ENCODE measurements at places on chromosomes 6 and 20. TPM values are rescaled to one million over a fixed set of nuclear protein-coding genes. Genes with fewer than 3 reads are reported as not detected.

DNA sequence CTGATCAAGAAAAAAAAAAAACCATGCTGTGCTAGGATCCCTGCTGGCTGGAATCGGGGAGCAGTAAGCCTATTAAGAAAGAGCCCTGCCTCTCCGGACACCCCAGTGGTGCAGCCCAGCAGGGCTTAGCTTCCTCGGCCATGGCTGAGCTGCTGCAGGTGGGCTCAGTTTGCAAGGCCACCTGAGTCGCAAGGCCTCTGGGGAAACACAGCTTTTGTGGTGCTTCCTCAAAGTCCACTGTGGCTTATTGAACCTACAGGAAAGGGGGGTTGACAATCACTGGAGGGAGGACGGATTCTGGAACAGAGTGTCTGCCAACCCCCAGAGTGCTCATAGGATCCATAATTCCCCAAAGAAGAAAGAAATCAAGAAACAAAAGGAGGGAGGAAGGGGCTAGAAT lies 240.8 kb downstream of the SMOC2 start:
- peak; percentile 23 for DNase-seq

The GLP1R gene
- total RNA-seq: not detected

- DNase-seq: no peak
These were observed 11.8 kb downstream of the CCR6 start for GRCh38 chr6:167134448-167135328.

- no peak for DNase-seq
These were observed 45.1 kb downstream of the KHDC1L start for GRCh38 chr6:73180076-73180738.

DNA sequence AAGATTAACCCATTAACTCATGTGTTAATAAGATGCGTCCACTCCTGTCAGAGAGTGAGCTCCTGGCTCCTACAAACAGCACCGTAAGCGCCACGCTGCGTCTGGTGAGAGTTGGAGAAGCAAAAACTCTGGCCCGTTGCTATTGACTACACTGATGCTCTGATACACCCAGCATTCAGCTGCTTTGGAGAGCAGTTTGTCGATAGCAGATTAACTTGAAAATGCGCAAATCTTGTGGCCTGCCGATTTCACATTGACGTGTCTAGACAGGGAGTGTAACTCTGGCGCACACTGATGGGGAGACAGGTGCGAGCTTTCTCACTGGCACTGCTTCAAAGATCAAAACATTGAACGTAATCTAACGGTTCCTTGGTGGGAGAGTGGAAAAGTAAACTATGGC lies 151.7 kb upstream of the RPS6KA2 start:
- peak; percentile 4 for DNase-seq
